Spleen (tissue), 13 donors: ENCODE measurements at places on chromosomes 7 and 10. TPM values are rescaled to one million over a fixed set of nuclear protein-coding genes. Genes with fewer than 3 reads are reported as not detected.

GRCh38 chr7:92621026-92621540 is 30.9 kb upstream of the FAM133B start:
- DNase-seq, result no peak

DNA sequence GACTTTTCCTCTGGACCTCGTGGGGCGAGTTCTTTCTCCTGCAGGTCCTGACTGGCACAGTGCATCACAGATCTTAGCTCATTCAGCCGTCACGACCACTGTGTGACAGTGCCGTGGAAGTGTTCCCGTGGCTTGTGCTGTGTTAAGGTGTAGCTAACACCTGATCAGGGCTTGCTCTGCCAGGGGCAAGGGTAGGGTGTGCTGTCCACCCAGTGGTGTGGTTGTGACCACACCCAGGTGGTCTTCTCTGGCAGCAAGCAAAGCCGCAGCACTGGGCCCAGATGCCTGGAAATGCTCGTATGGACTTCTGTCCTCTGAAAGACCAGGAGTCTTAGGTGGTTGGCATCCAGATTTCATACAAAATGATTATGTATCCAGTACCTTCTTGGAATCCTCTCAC is 86.2 kb downstream of the GLRX3 start:
- DNase-seq, result peak; percentile 48

DNA sequence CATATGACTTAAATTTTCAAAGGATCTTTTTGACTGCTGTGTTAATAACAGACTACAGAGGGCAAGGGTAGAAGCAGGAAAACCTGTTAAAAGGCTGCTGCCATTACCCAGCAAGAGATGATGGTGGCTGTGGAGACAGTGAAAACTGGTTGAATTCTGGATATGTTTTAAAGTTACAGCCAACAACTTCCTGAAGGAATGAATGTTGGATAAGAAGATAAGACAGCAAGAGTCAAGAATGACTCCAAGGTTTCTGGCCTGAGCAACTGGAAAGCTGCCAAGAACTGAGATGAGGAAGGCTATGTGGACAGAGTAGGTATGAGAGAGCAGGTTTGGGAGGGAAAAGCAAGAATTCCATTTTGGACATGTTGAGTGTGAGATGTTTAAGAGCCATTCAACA is 19.1 kb downstream of the CNOT4 start:
- DNase-seq, result no peak

SLC25A13 gene
- 24.2 TPM for total RNA-seq
